ENCODE measurements at places on chromosomes 1 and 21. TPM values are rescaled to one million over a fixed set of nuclear protein-coding genes. Genes with fewer than 3 reads are reported as not detected.

DNA sequence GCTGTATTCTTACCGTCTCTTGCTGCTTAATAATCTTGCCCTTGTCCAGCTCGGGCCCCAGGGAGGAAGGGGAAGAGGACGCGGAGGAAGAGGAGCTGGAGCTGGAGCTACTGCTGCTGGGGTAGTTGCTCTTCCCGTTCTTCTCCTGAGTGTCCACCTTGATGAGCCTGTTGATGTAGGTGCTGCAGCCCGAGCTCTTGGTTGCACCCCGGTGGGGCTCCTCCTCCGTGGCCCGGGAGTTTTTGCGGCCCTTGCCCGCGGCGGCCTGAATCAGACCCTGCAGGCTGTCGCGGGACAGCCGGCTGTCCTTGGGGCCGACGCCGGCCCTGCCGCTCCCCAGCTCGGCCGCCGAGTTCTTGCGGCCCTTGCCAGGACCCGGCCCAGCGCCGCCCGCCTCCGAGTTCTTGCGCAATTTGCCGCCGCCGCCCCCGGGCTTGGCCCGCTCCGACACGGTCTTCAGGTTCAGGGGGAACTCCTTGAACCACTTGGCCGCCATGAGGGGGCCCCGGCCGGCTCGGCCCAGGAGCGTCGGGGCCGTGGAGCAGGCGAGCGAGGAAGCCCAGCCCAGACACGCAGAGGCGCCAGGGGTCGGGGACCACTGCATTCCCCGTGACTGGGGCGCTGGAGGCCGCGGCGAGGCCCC is 475 bp upstream of the TDRD10 start:
- DNase-seq, result peak; percentile 43

DNA sequence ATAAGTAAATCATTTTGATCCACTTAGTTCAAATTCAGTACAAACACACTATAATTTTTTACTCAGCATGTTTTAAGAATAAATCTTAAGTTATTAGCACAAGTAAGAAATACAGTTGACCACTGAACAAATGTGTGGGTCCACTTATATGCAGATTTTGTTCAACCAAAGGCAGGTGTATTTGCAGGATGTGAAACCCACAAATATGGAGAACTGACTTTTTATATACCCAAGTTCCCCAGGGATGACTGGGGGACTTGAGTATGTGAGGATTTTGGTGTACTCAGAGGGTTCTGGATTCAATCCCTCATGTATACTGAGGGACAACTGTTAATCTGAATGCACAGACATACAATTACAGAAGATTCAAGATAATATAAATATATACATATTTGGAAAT is 25.7 kb upstream of the ERICH3 start:
- DNase-seq, result no peak

DNA sequence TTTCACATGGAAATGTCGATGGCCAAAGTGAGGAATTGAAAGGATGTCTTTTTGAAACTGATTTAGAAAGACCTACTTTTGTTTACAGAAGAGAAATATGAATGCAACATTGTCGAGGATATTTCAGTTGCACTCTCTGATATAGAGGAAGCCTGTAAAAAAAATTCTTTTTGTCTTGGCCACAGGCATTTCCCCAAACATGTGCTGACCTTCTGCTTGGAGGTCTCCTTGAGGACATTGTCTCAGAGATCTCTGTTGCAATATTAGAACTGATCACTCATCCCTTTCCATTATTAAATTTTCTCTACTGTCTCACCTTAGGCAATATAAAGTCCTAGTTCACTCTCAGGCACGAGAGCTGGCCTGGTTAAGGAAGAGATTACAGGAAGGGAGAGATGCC is 16.0 kb downstream of the S100A11 start:
- DNase-seq, result no peak

DNA sequence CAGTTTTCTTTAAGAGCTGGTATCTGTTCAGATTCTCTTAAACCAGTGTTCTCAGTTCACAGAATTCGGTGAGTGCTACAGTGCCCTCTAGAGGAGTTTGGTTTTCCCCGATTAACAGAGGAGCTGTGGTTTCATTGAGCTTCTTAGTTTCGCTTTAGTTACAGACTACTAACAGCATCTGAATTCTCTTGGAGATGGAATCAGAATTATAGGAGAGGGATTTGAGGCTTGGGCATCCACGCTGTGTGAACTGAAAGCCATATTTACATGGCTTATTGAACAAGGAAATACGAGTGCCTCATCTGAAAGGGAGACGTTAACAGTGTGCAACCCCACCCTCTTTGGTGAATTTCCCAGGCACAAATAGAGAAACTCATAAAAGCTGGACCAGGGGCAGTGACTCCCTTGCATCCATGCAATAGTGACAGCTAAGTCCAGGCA is 202.0 kb downstream of the USH2A start:
- DNase-seq, result peak; percentile 20

GRCh38 chr1:152760551-152761190 is 2.8 kb downstream of the KPRP start:
- no peak for DNase-seq

DNA sequence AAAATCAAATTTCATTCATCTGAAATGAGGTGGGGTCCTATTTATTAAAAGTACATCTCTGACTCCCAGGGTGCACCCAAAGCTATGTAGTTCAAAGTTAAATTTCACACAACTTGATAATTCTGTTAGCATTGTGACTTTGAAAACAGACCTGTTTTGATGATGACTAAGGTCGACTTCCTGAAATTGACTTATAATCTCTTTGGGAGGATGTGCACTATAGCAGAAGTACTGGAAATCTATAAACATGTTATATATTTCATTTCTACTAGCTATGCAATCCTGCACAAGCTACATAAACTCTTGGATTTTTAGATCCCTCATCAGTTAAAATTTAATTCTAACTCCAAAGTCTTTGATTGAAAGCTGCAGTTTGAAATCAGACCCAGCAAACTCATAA is 507.6 kb downstream of the NEGR1 start:
- no peak for DNase-seq

GRCh38 chr1:92707292-92707691 is 77.6 kb downstream of the EVI5 start:
- no peak for DNase-seq

- no peak for DNase-seq
These were observed 48.5 kb upstream of the NRDC start for GRCh38 chr1:51927029-51927428.

DNA sequence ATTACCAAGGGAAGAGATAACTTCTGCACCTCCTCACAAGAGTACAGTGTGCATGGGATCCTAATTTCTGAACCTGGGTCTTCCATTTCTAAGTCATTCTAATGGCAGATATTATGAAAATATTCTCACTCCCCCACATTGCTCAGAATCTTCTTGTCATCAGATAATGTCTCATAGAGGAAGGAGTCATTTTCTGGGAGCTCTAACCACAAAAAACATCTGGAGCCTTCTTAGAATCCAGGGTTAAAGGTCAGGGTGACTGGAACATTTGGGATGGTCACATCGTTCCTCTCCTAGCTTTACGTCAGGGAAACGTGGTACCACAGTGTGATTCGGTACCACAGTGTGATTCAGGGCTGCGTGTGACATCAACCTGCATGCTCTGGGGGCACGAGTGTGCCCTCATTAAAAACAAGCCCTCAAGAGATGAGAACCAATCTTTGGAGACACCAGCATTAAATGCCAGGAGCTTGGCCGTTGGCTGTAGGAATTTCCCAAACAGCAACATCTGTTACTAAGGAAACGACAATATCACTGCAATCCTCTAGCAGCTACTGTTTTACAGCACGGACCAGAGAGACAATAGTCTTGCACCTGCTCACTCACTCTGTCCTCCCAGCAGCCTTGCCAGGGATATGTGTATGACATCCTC is 179.1 kb downstream of the PSMG1 start:
- DNase-seq, result peak; percentile 74

- DNase-seq, result peak; percentile 71
These were observed 79.0 kb downstream of the SLC45A1 start for GRCh38 chr1:8396786-8397406.

DNA sequence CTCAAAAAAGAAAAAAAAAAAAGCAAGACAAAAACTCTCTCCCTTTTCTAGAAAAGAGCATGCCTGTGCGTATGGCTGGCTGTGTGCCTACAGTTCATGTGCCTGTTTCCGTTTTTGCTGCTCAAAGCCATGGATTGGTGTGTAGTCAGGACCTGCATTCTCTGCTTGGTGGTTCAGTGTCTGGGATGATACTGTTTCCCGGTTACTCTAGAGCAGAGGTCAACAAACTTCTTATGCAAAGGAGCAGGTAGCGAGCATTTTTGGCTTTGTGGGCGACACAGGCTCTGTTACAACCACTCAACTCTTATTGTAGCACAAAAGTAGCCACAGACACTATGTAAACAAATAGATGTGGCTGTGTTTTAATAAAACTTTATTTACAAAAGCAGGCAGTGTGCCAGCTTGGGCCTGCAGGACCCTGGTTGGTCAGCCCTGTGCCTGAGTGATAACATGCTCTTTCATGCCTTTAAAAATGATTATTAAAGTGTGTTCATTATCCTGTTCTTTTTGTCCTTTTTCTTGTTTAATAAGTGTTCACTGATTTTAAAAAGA is 524.2 kb downstream of the KIF26B start:
- no peak for DNase-seq

Gene BGLAP
- total RNA-seq, result 2.4 TPM

DNA sequence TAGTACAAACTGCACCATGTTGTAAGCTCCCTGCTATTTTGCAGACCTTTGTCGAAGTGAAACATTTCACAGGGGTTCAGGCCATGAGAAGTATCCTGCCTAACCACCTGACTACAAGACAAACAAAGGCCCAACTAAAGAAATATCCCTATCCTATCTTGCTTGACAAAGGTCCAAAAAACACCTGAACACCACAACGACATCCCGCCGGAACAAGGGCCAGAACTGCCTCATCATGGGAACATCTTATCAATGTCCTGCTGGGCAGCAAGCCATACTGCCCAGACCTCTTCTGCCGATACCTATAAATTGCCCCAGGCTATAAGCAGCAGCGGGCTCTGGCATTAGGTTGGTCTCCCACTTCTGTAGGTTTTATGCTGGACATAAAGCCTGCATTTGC is 12.3 kb downstream of the MYSM1 start:
- no peak for DNase-seq

DNA sequence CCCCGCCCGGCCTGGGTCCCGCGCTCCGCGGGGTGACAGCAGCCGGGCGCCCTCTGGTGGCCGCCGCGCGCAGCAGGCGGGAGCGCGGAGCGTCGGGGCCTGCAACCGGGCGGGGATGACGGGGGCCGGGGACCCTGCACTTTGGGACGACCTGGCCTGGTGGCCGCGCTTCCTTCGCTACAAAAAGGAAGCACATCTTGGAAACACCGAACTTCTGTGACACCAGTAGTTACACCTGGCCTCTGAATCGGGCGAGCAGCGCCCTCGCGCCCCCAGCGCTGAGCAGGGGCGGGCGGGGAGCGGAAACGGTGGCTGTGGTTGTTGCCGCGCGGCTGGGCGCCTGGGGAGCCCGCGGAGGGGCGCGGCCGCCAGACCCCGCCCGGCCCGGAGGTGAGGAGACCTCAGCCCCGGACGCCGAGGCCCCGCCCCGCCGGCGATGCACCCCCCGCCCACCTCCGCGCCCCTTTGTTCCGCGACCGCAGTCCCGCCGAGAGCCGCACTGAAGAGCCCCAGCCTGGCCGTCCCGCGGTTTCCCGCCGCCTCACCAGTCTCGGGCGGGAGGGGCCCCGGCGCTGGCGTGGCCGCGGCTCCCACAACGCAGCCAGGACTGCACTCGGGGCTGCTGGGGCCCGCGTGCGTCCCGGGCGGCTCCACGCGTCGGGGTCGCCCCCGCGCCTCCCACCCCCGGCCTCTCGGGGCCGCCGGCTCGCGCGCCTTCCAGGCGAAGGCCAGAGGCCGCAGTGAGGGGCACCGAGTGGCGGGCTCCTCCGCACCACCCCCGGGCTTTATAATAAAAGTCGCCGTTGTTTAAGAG is 59.3 kb downstream of the H3-3A start:
- peak; percentile 43 for DNase-seq

DNA sequence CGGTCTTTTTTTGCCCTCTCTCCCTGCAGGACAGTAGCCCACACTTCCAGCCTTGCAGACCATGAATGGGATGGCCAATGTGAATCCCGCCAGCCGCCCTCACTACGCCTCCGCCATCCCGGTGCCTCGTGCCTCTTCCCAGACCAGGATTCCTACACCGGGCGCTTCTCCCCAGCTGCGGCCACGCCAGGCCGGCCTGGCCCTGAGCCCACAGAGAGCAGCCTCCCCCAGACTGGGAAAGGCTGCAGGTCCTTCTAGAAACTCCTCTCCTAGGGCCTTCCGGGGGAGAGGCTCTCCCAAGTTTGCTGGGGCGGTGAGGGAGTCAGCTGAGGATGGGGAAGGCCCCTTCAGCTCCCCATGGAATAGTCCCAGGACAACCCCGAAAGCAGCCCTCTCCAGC is 83.9 kb downstream of the NAV1 start:
- DNase-seq, result no peak

Gene DNASE2B
- not detected for total RNA-seq

GRCh38 chr1:55329091-55329490 is 113.9 kb upstream of the USP24 start:
- DNase-seq, result no peak

DNA sequence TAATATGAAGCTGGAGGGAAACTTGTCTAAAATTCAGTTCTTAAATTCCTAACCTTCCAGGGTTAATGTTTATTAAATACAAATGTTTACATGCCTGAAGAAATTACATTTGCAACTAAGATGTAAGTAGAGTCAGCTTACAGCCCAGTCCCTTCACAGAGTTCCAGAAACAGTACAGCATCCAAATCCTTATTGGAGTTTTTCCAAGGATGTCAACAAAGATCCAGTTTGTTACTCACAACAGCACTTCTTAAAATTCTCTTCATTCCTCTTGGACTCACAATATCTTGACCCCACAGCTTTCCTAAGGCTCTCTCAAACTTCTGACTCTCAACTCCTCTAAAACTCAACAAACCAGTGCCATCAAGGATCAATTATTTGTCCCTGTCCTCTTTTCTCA is 50.1 kb upstream of the RWDD3 start:
- DNase-seq, result no peak
